Activated CD4-positive, alpha-beta T cell treated with anti-CD3 and anti-CD28 coated beads, Interleukin-2, Interleukin-4, amounts not matched to agents 100 ng/mL and 50 ng/mL, durations not matched to agents 16 hours and 8 hours (primary cell): ENCODE measurements at places on chromosomes 2 and 18.

GRCh38 chr2:66334237-66335029, 100.5 kb upstream of the MEIS1 start:
- no peak for DNase-seq

- DNase-seq = no peak
These were observed 121.0 kb downstream of the SMAD2 start for GRCh38 chr18:47809420-47809819.

- DNase-seq = no peak
These were observed 644.3 kb downstream of the IRS1 start for GRCh38 chr2:226155093-226155875.

DNA sequence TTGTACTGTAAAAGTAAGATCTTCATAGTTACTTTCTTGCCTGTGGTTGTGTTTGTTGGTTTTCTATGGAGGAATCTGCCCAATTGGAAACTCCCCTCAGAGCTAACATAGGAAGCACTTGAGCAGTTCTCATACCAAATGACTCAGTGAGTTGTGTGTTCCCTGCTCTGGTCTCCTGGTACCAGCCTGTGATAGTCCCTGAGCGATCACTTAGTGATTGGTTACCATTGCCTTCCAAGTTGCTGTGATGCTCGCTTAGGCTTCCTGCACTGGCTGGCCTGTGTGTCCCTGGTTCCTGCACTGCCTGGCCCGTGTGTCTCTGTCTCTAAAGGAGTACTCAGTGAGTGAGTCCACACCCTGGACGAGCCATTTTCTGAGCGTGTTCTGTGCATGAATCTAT, 133.0 kb downstream of the MAP4K4 start:
- peak; percentile 58 for DNase-seq

- no peak for DNase-seq
These were observed 18.2 kb downstream of the SAG start for GRCh38 chr2:233325814-233326213.

- no peak for DNase-seq
These were observed 210.5 kb upstream of the GATA6 start for GRCh38 chr18:21958707-21959450.

GRCh38 chr2:52960881-52961280, 806.7 kb upstream of the CHAC2 start:
- no peak for DNase-seq
